ENCODE measurements at places on chromosomes 1 and 21. TPM values are rescaled to one million over a fixed set of nuclear protein-coding genes. Genes with fewer than 3 reads are reported as not detected.

- no peak for DNase-seq
- no peak overlapping the region for H3K4me3 ChIP-seq
- no peaks in the 10 kb centered on the region for H3K36me3 ChIP-seq
- H3K4me1 ChIP-seq, result peaks cover 7% of the 10 kb centered on the region
Observed at GRCh38 chr21:45256912-45257672, 30.6 kb downstream of the POFUT2 start.

- H3K4me1 ChIP-seq, result peaks cover 16% of the 10 kb centered on the region
- H3K27ac ChIP-seq, result no peak overlapping the region
- H3K4me3 ChIP-seq, result no peak overlapping the region
- H3K36me3 ChIP-seq, result no peaks in the 10 kb centered on the region
Observed at GRCh38 chr21:45607909-45608295, 35.6 kb upstream of the PCBP3 start.

DNA sequence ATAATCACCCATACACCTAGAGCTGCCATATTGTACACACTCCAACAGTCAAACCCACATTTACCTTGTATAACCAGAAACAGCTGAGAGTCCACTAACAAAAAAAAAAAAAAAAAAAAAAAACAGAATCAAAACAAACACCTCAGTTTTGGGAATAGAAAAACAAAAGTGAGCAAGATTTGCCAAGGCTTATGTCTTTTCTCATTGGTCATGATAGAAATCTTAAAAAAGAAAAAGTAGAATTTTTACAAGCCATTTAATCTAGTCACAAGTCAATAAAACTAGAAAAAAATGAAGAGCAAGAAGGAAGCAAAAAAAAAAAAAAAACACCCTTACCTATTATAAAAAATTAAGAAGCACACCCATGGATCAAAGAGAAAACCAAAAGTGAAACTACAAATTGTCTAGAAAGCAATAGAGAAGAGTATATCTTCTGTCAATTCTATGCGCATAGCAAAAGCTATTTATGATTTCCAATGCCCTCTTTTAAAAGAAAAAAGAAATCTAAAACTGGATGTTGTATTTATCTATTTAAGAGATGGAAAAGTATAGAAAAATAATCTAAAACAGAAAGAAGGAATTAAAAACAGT, 113.2 kb upstream of the GALNT2 start:
- no peak for DNase-seq
- H3K36me3 ChIP-seq, result no peaks in the 10 kb centered on the region
- H3K27me3 ChIP-seq, result no peaks in the 10 kb centered on the region
- H3K27ac ChIP-seq, result no peak overlapping the region

- H3K36me3 ChIP-seq, result no peaks in the 10 kb centered on the region
- H3K27ac ChIP-seq, result no peak overlapping the region
- no peak for DNase-seq
- no peaks in the 10 kb centered on the region for H3K4me1 ChIP-seq
Observed at GRCh38 chr1:229430761-229431283, 3.1 kb downstream of the ACTA1 start.

GRCh38 chr1:168301664-168302320, 21.1 kb downstream of the TBX19 start:
- peaks cover 5% of the 10 kb centered on the region for H3K36me3 ChIP-seq
- no peak overlapping the region for H3K4me3 ChIP-seq
- H3K27me3 ChIP-seq, result no peaks in the 10 kb centered on the region
- peak overlapping the region; percentile 78 for H3K27ac ChIP-seq
- H3K4me1 ChIP-seq, result peaks cover 37% of the 10 kb centered on the region
- DNase-seq, result peak; percentile 88

The LCE1D gene
- not detected for total RNA-seq

The CD34 gene
- 0.52 TPM for total RNA-seq
